NCI-H2081 (cell line): ENCODE measurements at places on chromosomes 7 and 10.

GRCh38 chr7:47496666-47497065, 85.2 kb downstream of the TNS3 start:
- DNase-seq = no peak

DNA sequence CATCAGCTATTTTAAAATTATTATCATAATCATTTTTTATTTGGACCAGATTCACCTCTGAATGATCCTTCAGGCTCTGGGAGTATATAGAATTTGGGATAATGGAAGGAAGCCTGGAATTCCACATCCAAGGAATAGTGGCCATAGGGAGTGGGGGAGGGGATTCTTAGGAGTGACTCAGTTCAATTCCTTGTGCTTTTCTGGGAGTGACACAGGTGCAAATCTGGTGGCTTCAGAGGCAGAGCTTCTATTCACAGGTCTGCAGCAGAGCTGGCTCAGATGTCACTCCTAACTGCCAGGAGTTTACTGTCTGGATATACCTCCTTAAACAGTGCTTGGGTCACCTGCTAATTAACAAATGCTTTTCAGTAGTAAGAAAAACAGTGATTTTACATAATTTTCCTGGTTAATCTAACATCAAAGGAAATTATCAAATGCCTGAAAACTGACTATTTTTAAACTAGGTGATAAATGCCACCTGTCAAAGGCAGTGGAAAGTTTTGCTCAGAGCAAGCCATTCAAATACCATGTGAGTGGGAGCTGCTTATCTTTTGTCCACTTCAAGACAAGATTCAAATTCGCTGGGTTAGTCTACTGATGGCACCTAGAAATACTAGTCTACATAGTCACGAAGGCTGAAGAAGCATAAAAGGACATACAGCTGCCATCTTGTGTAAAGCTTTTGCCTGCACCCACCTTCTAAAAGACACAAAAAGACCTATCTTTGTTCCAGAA, 106.7 kb upstream of the LAMB4 start:
- DNase-seq = no peak

DNA sequence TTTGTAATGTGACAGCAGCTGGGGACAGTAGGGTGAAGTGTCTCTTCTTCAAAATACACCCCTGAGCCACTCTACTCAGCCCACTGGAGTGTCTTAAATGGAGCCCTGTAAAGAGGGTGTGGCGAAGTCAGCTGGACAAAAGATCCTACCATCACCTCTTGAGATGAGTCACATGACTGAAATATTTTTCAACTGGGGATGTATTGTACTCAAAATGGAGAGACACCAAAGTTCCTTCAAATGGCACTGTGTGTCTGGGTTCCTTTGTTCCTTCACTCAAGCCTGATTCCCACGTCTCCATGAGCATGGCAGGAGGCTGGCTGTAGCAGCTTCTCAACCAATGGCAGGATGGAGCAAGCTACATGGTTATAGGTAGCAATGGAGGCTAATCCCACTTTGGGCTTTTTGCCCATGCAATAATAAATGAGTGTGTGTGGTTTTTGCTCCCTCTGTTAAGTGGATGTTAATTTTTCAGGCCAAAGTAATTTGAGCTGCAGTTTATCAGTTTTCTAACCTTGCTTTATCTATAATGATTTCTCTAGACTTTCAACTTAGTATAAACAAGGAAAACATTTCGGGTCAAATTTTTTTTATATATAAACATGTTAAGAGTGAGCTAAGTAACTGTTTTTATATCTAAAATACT, 68.2 kb downstream of the CLEC2L start:
- DNase-seq = no peak

DNA sequence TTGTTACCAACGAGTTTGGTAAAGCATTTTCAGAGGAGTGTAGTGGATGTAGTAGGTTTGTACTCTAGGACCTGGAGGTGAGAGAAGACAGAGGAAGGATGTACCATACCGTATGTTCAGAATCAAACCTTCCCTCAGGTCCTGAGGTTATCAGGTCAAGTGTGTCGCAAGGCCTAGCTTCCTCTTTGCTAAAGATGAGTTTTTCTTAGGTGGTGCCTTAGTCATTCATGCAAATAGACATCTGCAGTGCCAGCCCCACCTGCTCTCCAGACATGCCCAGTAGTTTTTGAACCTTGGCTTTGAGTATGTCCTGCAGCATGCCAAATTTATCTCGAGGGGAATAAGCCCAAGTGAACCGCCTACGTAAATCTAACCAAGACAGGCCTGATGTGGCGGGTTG, 71.3 kb downstream of the HDAC9 start:
- no peak for DNase-seq

GRCh38 chr7:107118109-107118900, 50.5 kb upstream of the HBP1 start:
- no peak for DNase-seq

- no peak for DNase-seq
Measured at GRCh38 chr7:7242899-7243298, 60.6 kb downstream of the C1GALT1 start.

- DNase-seq = no peak
Measured at GRCh38 chr10:104253606-104254410, 884 bp upstream of the GSTO1 start.

GRCh38 chr10:13891128-13892000, 304.6 kb downstream of the PRPF18 start:
- DNase-seq = no peak

- DNase-seq = no peak
Measured at GRCh38 chr10:22986771-22987542, 59.1 kb downstream of the ARMC3 start.

- DNase-seq = peak; percentile 37
Measured at GRCh38 chr7:114865564-114865963, 56.3 kb upstream of the MDFIC start.

DNA sequence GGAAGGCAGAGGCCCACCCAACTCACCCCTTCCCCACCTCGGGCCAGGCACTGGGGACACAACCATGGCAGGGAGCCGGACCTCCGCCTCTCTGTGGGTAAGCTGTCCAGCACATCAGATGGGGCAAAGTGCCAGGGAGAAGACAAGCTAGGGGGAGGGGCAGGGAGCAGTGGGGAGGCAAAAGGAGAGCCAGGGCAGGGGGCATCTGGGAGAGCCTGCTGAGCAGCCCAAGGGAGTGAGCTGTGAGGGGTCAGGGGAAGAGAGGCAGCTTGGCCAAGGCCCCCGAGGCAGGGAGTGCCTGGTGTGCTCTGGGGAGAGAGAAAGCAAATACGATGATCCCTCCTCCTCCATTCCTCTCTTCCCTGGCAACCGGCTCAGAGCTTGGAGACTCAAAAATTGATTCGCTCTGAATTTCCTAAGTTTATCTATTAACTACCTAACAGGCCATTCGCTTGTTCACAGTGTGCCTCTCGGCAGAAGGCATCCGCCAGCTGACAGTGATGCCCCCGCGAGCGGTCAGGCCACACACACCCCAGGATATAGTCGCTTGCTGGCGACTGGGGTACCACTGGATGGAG, 4.5 kb downstream of the CAMK2B start:
- no peak for DNase-seq

GRCh38 chr10:132885451-132886210, 56.7 kb downstream of the CFAP46 start:
- DNase-seq = no peak

DNA sequence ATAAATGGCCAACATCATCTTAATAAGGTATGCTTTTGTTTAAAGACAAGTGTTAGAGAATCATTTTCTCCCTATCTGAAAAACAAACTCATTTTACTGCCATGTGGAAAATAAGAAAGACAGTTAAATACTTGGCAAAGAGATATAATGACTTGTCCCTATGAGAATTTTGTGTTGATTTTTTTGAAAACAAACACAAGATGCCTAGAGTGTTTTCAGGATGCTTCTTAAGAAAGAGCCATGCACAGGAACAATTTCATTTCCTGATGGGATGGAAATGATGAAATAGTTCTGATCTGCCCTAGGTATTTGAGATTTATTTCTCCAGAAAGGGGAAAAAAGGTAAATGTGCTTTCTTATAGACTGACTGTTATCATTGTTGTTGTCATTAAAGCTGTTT, 237.5 kb upstream of the GNAI1 start:
- no peak for DNase-seq

- no peak for DNase-seq
Measured at GRCh38 chr7:100102950-100103840, 1.8 kb downstream of the AP4M1 start.

DNA sequence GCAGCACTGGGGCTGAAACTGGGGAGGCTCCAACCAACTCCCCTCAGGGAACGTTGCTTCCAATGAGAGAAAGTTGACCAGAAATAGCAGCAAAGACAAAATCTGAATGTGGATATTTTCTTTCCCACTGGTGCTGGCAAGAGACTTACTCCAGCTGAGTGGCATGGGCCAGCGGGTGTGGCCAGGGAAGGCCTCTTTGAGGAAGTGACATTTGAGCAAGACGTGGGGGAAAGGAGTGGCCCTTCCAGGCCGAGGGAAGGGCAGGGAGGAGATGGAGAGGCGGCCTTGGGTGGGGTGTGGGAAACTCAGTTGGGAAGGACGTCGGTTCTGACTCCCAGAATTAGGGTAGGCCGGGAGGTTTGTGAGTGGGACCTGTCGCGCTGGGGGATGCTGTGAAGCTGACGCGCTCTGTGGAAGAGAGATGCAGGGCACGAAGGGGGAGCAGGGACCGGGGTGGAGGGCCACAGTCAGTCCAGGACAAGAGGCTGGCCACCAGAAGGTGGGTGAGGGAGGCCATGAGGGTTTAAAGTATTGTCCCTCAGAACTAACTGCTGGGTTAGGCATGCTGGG, 96.7 kb upstream of the IKZF1 start:
- DNase-seq = no peak

- no peak for DNase-seq
Measured at GRCh38 chr7:157558875-157559595, 222.2 kb downstream of the DNAJB6 start.

DNA sequence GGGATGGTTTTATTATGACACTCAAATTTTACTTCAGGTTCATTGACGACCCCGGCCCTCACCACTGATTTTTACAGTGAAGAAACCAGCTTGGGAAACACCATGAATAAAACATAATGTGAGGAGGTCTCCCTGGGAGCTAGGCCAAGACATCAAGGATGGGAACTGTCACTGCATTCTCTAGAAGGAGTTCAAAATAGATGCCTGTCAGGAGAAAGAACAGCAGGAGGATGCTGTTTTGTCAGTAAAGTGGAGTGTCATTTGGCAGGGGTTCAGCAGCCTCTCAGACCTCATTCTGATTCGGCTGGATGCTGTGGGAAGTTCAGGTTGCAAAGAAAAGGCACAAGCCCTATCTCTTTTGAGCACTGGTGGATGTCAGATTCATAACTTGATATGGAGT, 360.3 kb upstream of the C7orf33 start:
- no peak for DNase-seq

DNA sequence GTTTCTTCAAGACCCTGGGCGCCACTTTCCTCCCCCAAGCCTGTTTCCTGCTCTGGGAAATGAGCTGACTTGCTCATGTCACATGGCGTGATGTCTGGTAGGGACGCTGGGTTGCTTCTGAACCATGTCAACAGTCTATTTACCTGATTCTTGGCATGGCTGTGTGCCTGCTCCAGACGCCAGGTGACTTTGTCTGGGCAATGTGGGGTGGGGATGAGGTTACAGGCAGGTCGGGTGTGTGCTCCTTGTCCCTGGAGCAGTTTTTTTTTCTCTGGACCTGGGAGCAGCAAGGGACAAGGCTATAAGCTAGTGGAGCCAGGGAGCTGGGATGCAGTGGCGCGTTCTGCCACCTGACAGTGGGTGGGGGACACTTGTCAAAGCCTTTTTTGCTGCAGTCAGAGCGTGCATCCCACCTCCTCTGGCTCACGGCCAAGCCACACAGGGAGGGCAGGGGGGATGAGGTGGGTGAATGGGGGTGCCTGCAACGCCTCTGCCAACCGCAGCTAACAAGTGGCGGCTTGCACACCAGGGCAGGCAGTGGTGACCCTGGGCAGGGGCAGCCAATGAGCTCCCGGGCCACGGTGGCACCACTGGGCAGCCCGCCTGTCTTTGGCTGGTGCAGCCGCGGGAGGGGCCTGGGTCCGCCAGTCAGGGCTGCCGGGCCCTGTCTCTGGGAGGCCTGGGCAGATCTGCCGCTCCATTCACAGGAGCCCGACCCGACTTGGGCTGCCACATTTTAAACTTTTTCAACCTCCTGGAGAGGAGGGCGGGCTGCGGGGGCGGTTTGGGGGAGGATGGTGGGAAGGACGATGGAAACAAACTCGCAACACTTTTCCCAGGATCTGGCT, 22.9 kb downstream of the DNAJB12 start:
- DNase-seq = peak; percentile 97

GRCh38 chr7:5420067-5420880, 3.4 kb downstream of the TNRC18 start:
- DNase-seq = no peak

- DNase-seq = no peak
Measured at GRCh38 chr10:121919666-121920065, 8.2 kb downstream of the ATE1 start.

- no peak for DNase-seq
Measured at GRCh38 chr10:70380350-70381135, 1.9 kb downstream of the LRRC20 start.

DNA sequence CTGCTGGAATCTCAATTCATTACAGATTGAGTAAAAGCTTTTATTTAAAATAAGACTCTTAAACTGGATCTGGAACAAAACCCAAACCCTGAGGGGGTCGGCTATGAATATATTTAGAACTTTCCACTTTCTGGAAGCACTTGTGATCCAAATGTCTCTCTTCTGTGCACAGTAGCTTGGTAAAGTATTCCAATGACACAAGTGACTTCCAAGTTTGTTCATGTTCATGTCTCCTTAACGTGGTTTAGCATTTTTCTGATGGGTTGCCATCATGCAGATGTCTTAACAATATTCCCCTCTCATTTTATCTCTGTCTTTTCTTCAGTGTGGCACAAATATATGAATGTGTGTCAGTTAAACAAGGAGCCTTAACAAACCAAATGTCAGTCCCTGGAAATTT, 191.9 kb upstream of the SORCS1 start:
- DNase-seq = no peak

DNA sequence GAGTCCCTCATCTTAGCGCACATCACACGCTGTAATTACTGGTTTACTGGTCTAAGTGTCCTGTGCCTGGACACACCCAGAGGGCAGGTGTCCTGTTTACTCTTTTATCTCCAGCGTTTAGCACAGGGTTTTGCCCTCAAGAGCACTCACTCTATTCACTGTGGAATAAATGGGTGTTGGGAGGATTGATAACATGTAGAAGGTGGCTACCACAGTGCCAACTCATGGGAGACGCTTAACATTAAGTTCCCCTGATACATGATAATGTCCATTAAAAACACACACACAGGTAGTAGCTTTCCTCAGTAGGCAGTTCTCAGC, 96.1 kb upstream of the EFCAB10 start:
- DNase-seq = no peak

GRCh38 chr10:60203993-60204618, 185.6 kb downstream of the ANK3 start:
- no peak for DNase-seq

- DNase-seq = no peak
Measured at GRCh38 chr7:150818971-150819370, 18.4 kb downstream of the TMEM176A start.

- DNase-seq = no peak
Measured at GRCh38 chr10:118401708-118402193, 59.6 kb upstream of the FAM204A start.

GRCh38 chr7:109577265-109577664, 1007.6 kb downstream of the DNAJB9 start:
- DNase-seq = no peak

GRCh38 chr10:94123258-94123995, 129.7 kb downstream of the PLCE1 start:
- DNase-seq = no peak

- DNase-seq = peak; percentile 5
Measured at GRCh38 chr10:80260295-80261243, 28.9 kb downstream of the MAT1A start.

- no peak for DNase-seq
Measured at GRCh38 chr7:47253650-47254080, 328.2 kb downstream of the TNS3 start.
